Foreskin melanocyte (primary cell): ENCODE measurements at places on chromosomes 6 and 20.

- DNase-seq = no peak
Observed at GRCh38 chr20:38706509-38706908, 17.8 kb upstream of the SLC32A1 start.

DNA sequence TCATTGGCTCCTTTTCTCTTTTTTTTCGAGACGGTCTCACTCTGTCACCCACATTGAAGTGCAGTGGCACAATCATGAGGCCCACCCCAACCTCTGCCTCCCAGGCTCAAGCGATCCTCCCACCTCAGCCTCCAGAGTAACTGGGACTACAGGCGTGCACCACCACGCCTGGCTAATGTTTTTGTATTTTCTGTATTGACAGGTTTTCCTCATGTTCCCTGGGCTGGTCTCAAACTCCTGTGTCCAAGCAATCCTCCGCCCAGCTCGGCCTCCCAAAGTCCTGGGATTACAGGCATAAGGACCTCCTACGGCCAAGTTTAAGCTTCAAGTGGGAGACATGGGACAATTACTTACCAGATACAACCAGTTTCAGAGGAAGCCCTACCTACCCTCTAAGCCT, 9.4 kb upstream of the POU5F1 start:
- no peak for DNase-seq

- DNase-seq = no peak
Observed at GRCh38 chr6:127100510-127101140, 17.8 kb upstream of the RSPO3 start.

DNA sequence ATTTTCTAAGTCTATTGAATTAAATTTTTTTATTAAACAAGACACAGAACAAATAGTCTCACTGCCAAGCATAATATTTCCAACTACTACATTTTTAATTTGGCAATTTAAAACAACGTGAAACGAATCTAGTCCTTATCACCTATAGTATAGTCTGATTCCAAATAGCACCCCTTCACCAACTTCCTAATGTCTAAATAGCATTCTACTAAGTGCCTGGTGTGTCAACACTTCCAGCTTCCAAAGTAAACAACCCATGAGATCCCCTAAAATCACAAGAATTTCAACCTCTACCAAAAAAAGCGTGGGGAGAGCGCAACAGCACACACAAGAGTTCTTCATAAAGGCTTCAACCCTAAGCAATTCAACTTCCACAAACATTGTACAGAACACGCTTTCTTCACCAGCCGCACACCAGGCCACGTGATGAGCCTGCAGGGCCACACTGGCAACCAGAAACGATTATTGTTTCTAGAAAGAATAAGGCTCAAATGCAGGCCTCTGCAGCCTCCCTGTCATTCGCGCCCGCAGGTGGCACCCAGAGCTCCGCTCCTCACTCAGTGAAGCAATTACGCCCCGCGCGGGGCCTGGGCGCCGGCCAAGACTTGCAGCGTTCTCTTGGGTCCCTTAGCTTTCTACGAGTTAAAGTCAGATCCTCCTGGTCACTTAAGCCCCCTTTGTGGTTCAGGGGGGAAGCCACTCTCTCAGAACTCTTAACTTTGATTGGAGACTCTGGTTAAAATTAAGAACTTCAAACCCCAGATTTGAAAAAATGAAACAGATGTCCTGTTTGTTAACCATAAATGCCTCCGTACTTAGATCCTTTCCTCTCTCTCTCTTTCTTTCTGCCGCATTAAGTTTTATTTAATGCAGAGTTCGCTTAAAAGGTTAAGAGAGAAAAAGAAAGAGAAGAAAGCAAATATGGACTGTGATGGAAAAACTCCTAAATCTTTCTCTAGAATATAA, 18.3 kb downstream of the SIM1 start:
- no peak for DNase-seq

DNA sequence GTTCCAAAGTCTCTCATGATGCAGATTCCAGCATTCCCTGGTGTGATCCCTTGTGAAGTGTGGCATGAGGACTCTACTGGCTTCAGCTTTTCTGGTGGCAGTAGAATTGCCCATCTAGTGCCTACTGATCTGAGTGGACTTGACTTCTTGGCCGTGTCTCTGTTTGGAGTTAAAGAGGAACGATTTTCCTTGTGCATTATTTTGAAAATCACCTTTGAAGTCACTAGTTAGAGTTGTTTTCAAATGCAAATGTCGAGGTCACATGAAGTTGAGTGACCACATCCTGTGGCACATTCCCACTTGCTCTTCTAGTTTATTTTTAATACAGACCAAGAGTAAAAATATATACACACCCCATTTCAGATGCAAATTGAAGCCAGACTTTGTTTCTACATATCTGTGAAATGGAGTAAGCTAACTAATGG, 270.7 kb upstream of the TAB2 start:
- DNase-seq = peak; percentile 32

DNA sequence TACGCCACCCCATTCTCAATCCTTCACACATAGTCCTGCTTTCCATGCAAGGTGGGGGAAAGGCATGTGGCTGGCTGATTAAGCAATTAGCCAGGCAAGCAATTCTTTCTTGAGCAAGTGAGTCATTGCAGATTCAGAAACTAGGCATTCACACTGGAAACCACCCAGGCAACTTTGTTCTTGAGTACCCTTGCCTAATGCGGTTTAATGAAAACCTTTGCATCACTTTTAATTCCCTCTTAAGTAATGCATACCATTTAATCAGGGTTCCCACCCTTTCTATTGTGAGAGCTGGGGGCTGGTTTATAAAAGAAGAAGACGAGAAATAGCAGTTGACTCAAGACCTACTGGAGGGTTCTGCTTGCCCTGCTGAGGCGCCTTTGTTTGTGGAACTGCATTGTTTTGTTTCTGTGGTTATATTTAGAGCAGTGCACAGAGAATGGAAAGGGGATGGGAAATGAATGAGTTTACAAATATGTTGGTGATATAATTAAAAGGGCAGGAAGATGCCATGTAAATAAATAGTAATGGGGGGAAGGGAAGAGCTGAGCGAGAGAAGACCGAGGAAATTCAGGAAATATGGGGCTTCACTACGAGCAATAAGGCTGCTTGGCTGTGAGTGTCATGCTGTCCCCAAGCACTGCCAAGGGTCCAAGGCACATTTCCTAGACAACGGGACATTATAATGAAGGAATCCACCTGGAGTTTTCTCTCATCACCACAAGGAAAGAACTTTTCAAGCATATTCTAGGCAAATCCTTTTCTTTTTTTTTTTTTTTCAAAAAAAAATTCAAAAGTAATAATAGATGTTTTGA, 48.8 kb upstream of the TSHZ2 start:
- DNase-seq = no peak

GRCh38 chr6:107082045-107082444, 33.3 kb downstream of the BEND3 start:
- peak; percentile 11 for DNase-seq

GRCh38 chr20:6530779-6531315, 236.6 kb upstream of the BMP2 start:
- no peak for DNase-seq

GRCh38 chr6:49980898-49981297, 11.5 kb upstream of the DEFB113 start:
- no peak for DNase-seq

DNA sequence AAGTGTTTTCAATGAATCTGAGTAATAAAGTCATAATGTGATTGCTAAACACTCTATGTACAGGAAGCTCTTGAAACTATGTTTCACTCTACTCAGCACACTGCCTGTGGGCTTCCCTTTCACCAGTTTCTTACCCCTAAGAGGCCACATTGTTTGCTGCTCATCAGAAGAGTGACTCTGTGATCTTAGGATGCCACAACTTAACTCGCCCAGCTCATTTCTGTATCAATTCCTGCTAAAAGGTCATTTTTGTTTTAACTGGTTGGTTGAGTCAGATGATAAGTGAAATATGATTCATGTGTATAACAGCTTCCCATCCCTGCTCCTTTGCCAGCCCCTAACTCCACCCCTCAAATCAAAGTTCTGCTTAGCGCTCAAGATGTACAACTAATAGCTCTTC, 9.8 kb upstream of the NDUFAF4 start:
- peak; percentile 99 for DNase-seq

DNA sequence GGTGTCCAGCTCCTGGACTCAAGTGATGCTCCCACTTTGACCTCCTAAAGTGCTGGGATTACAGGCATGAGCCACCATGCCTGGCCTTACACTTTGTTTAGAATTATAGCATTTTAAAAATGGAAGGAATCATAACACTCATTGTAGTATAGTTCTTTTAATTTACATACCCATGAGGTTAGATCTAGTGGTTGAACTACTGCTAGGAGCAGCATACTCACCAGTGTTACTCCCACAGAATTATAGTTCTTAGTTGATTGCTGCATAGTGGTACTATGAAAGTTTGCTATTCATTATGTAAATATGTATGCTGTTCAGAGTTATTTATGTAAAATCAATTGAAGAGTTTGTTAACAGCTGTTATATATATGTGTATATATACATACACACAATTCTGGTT, 85.4 kb downstream of the MYO6 start:
- DNase-seq = no peak

GRCh38 chr20:1775117-1775516, 117.5 kb upstream of the SIRPG start:
- no peak for DNase-seq

DNA sequence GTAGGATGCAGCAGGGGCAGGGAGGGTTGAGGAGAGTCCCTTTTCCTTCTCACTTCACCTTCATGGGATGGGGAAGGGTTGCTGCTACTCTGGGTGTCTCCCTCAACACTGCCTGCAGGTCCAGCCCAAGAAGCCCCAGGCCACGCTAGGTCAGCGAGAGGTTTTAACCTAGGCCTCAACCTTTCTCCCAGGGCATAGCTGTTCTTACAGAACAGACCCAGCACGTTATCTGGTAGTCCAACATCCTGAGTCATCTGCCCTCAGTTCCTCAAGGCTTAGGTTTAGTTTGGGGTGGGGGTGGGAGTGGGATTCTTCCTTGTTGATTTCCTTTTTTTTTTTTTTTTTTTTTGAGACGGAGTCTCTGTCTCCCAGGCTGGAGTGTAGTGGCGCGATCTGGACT, 15.8 kb downstream of the LRRC73 start:
- DNase-seq = no peak

DNA sequence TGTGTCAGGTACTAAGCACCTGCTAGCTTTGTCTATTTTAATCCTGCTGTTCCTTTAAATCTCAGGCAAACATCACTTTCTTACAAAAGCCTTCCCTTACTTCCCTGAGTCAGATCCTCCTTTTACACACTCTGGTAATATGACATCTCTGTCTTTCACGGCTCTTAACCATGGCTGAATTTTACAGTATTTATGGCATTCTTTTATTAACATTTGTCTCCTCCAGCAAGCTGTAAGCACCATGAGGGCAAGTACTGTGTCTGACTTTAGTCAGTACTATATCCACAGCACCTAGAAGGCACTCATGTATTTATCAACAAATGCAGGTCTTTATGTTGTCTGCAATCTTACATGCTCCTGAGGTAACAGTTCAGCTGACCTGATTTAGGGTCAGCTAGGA, 33.7 kb upstream of the HBS1L start:
- DNase-seq = no peak

DNA sequence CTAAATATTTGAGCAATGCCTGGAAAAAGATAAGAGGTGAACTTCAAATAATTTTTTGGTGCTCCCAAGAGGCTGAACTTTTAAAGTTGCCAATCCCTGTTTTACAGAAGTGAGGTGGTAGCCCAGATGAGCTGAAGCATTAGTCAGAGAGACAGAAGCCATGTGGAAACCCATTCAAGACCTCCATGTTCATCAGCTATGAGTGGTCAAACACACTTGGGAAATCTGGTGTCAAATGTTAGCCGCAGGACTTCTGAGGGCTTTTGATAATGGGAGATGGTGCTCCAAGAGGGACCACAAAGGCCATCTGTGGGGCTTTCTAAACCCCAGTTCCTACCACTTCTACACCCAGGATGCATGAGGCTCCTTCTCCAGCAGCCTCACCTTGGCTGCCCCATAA, 77.5 kb upstream of the MRPS10 start:
- no peak for DNase-seq

- DNase-seq = no peak
Observed at GRCh38 chr6:32382757-32383420, 11.2 kb upstream of the TSBP1 start.

DNA sequence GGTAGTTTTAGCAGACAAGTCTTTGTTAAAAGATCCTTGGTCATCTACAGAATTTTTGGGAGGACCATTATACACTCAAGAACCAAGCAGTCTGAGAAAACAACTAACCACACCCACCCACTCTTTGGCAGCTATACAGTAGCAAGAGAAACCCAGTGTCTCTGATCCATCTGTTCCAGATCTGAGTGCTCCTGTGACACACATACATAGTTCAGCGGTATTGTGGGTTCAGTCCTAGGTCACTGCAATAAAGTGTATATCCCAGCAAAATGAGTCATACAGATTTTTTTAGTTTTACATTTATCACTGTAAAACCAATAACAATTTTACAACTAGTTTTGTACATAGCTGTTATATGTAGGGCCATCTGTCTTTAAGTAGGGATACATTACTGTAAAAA, 47.4 kb upstream of the PAK5 start:
- DNase-seq = no peak

DNA sequence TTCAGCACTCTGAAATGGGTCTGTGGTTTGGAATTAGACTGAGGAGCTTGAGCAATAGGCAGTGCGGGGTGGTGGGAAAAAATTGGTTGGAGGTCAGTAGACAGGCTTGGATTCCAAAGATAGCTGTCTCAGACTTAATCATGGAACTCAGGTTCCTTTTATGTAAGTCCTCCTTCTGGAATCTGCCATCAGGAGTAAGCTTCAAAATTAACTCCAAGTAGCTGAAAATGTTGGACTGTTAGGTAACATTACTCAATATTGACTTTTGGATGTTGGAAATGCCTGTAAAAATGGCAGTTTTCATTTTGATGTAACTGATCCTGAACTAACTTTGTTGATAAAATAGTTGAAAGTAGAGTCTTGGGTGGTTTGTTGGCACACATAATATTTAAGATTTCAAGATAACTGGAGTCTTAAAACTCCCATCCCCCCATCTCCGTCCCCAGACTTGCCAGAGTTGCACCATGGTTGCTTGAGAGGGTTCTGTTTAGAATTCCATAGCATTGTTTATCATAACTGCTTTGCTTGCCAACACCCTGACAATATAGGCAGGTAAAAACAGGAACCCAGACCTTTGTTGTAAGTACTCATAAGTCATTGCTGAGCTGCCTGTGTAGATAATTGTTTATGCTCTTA, 83.0 kb downstream of the PHF20 start:
- DNase-seq = no peak

DNA sequence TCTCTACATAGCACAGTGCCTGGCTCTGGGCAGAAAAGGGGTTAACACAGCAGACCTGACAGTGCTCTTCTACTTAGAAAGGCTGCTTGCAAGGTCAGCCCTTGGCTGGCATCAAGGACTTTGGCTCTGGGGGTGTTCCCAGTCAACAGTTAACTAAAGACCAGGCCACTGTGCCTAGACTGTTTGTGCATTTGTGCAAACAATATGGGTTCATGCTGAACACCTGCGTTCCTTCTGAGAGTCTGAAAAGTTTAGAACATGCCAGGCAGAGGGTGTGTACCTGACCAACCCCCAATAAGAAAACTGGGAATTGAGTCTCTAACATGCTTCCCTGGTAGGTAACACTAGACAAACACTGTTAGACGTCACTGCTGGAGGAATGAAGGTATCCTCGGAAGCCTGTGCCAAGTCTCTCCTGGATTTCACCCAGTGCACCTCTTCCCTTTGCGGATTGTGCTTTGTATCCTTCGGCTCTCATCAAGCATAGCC, 110.7 kb downstream of the PDE10A start:
- DNase-seq = no peak

GRCh38 chr6:144921206-144921975, 636.3 kb downstream of the UTRN start:
- DNase-seq = no peak

GRCh38 chr6:3421791-3422434, 34.9 kb downstream of the SLC22A23 start:
- DNase-seq = no peak

- DNase-seq = no peak
Observed at GRCh38 chr20:45432294-45432693, 16.4 kb downstream of the PIGT start.
